ENCODE measurements at places on chromosomes 2 and 18.
A peak's percentile ranks its signal among the peaks of the same experiment; 100 is the strongest.

- no peak for DNase-seq
These were observed 353.1 kb downstream of the IRS1 start for GRCh38 chr2:226446406-226447001.

GRCh38 chr18:7662866-7663265 lies 95.8 kb downstream of the PTPRM start:
- no peak for DNase-seq

- no peak for DNase-seq
These were observed 50.1 kb upstream of the IGFBP2 start for GRCh38 chr2:216583147-216583546.

DNA sequence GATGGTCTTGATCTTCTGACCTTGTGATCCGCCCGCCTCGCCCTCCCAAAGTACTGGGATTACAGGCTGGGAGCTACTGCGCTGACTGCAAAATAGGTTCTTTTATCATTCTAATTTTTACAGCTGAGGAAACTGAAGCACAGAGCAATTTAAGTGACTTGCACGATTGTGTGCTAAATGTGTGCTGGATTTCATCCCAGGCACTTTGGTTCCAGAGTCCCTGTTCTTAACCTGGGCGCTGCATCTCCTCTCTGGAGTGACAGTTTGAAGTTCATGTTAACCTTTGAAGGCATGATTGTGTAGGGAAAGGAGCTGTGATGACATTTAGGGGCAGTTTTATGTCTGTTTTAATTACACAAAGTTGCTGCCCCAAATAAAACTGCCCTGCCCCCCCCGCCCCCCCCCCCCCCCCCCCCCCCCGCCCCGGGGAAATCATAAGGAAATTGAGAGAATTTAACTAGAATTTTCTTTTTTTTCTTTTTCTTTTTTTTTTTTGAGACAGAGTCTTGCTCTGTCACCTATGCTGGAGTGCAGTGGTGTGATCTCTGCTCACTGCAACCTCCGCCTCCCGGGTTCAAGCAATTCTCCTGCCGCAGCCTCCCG lies 5.6 kb downstream of the ACSL3 start:
- DNase-seq = no peak

- no peak for DNase-seq
These were observed 14.0 kb upstream of the BCL2L11 start for GRCh38 chr2:111106706-111107105.

- no peak for DNase-seq
These were observed 53.3 kb downstream of the LAMA1 start for GRCh38 chr18:7064346-7064745.

GRCh38 chr2:96811917-96812316 lies 4.2 kb upstream of the CNNM3 start:
- no peak for DNase-seq

GRCh38 chr2:168424112-168424951 lies 31.7 kb upstream of the CERS6 start:
- no peak for DNase-seq

DNA sequence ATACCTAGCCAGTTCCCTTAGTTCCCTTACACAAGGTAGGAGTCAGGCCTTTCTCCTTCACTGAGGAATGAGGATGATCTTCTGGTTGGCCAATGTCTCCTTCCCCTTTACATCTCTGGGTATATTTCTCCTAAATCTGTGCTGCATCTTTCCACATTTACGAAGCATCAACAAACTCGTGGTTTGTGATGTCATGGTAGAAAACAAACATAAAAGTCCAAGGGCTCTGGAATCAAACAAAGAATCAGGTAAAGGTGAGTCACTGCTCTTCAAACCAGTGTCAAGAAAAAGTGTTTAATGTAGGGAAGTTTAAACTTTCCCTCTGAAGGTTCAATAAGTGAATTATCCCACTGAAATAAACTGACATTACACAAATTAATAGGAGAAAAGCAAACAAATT lies 122.9 kb downstream of the METTL8 start:
- DNase-seq = no peak

GRCh38 chr18:5895876-5896740 lies 786 bp upstream of the TMEM200C start:
- peak; percentile 71 for DNase-seq

- no peak for DNase-seq
These were observed 89.2 kb downstream of the DOCK10 start for GRCh38 chr2:224952936-224953657.

- DNase-seq = no peak
These were observed 49.6 kb downstream of the CPS1 start for GRCh38 chr2:210606001-210606400.

DNA sequence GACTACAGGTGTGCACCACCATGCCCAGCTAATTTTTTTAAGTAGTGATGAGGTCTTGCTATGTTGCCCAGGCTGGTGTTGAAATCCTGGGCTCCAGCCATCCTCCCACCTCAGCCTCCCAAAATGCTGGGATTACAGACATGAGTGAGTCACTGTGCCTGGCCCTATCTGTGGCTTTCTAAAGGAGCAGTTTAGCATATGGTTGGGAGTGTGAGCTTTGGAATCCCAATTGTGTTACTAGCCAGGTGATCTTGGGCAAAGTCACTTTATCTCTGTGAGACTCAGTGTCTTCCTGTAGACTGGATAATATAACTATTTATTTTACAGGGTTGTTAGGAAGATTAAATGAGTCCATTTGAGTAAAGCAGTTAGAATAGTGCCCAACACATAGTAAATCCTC lies 19.8 kb upstream of the SMAD4 start:
- DNase-seq = no peak

DNA sequence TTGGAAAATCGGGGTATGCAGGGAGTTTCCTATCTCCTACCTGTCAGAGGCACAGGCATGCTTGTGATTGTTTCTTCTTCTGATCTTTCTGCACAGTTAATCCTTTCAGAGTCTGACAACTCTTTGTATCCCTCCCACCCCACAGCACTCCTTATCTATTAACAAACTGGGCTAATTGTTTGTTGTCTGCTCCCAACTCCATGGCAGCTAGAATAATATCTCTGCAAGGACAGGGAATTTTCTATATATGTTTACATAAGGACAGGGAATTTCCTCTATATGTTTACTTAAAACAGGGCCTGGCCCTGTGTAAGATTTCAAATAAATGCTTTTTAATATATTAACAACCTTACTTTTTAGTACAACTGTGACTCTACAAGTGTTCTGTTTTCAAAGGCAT lies 36.0 kb upstream of the VRK2 start:
- no peak for DNase-seq

DNA sequence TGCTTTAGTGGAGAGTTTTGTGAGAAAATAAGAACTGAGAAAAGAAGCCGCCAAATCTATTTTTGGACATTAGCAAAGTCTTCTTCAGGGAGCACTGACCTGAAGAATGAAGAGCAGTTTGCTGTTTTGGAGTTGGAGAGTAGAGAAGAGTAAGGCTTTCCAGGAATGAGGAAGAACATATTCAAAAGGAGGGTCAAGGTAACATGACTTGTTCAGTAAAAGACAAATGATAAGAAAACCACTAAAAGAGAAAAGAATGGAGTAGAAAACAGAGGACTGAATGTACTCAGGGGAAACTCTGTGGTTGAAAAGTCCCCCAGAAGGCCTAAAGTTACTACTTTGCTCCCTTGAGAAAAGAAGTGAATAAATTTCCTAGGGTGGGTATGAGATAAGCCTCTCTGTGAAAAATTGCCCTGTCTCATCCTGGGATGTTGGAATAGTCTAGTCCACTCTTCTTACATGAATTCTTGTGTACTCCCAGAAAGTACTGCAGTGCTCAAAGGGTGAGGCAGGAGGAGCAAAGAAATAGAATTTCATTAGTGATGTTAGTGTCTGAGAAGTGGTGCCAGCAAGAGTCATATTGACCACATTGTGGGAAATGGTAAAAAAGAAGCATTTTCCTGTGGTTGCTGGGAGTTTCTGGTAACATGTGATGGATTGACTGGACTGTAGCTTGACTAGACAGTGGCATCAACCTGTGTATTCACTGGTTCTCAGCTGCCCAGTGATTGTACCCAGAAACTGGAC lies 27.8 kb downstream of the MBD5 start:
- DNase-seq = no peak

- DNase-seq = no peak
These were observed 1146.6 kb downstream of the RPIA start for GRCh38 chr2:89837962-89838625.

DNA sequence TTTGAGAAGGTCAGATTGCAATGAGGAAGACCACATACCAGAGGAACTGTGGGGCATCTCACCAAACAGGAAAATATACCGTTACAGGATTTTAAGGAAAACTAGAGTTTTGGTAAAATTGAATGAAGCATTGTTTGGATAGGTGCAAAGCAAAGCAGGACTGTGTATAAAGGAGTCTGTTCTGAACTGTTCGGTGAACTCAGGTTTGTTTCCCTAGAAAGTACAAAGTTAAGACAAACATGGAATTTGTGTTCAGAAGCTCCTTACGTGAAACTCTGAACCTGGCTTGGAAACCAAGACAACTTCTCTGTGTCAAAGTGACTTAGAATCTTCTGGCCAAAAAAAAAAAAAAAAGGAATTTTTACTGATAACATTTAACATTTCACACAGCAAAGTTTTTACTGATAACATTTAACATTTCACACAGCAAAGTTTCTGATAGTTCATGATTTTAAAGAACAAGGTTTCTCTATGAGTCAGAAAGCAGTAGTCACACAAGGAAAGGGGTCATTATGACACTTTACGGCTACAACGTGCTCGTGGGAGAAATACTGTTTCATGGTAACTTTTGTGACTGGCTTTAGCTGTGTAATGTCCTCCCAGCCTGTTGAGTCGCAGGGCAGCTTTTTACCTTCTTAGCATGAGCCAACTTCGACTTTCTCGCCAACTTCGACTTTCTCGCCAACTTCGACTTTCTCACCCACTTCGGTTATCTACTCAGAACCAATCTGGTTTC lies 21.2 kb upstream of the TET3 start:
- no peak for DNase-seq

DNA sequence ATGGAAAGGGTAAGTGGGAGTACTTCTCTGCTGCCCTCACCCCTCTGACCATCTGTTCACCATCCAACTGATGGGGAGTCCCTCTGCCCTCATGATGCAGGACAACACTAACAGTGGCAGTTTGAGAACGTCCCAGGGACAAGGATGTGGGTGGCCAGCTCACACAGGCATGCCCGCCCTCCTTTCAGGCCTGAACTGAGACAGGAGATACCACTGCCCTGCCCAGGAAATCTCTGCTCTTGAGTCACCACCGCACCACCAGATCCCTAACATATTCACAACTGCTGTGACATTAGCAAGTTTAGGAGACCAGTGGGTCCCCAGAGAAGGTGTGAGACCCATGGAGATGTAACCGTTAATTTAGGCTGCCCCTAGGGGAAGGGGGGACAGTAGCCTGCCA lies 66.2 kb downstream of the TRAPPC8 start:
- no peak for DNase-seq

- DNase-seq = no peak
These were observed 56.0 kb upstream of the PTH2R start for GRCh38 chr2:208350610-208351009.

DNA sequence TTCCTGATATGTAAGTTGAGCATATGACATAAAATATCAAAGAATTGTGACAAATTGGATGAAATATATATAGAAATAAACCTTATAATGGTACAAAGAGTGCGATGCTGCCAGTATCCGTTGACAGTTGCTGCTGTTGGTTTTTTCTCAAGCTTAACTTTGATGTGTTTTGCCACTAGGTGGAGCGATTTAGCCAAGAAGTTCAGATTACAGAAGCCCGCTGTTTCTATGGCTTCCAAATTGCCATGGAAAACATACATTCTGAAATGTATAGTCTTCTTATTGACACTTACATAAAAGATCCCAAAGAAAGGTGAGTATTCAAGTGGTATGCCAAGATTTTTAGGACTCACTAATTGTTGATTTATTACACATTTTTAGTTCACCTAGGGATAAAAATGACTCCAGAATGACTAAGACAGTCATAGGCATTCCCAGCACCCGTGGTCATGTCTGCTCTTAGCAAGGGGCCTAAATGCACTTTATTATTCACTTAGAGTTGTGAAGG lies 2.1 kb downstream of the RRM2 start:
- DNase-seq = peak; percentile 39

- no peak for DNase-seq
These were observed 1398.0 kb upstream of the NXPH2 start for GRCh38 chr2:140178234-140178633.

DNA sequence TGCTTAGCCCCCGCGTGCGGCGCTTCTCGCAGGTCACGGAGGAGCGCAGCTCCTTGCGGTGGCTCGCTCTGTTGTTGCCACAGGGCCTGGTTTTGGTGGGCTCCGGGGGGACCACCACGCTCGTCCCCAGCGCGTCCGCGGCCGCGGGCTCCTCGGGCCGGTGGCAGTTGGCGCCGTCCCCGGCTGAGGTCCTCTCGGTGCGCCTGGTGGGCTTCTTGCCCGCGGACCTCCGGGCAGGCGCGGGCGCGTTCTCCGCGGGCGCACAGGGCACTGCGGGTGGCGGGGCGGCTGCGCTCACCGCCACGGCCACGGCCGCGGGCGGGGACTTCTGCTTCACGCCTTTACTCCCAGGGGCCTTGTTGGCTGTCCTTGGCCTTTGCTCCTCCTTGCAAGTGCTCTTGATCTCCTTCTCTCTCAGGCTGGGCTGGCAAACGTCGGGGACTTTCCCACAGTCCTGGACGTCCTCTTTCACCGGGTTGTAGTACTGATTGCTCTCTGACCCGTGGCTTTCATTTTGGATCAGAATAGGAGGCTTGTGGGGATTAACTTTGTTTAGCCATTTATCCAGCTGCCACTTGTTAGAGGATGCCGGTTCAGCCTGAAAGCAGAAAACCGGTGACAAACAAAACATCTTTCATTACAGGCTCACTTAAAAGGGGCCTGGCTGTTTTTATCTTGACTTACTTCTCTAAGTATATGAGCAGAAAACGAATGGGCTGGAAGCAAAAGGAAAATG lies 104.0 kb upstream of the REV1 start:
- DNase-seq = no peak

DNA sequence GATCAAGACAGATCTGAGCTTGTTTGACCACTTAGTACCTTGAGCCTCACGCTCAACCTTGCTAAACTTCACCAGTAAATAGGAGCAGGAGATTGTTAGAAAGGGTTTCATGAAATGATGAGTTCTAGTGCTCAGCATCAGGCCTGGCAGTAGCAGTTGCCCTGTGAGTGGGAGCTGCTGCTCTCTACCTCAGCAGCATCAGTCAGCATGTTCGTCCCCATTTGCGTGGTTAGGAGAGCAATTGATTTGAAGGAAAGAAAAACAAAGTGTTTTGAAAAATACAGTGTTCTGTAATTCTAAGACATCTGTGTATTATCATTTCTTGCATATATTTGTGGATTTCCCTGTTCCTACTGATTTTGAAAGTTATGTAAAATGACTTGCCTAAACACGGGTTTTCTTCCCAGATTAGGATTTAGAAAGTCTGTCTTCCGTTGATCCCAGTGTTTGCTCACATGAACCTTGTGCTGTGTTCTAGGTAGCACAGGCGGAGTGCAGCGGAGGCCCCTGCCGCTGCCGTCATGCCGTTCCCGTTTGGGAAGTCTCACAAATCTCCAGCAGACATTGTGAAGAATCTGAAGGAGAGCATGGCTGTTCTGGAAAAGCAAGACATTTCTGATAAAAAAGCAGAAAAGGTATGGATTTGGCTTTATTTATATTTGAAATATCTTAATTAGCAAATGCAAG lies 47.0 kb downstream of the CAB39 start:
- DNase-seq = no peak

DNA sequence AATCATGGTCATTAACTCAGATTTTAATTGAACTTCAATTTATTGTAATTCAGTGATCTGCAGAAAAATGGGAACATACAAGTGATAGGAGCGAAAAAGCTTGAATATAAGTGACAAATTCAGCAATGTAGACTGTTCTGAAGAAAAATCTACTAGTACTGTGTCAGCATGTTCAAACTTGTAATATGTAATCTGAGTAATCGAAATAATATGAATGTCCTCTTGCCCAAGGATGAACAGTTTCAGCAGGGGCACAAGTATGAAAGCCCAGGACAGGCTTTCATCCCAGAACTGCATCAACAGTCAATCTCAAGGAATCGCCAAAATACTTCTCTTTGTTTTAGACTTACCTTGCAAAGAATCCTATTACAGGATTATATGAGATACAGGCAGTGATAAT lies 1110.5 kb downstream of the LRP1B start:
- no peak for DNase-seq
